ENCODE measurements at places on chromosomes 3 and 15.

DNA sequence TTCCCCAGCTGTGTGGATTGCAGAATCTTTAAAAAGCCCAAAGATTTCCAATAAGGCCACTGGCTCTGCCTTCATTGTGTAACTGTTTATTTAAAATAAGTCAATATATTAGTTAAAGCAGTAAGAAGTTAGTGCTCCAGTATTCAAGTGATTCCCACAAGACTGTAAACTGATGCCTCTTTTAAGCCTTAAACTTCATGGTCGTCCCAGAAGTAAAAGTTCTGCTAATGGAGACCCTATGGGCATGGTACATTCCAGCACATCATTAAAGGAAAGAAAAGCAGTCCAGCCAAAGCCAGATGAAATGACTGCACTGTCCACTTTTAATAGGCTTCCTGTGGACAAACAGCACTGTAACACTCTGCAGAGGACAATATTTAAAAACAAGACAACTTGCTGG, 512.6 kb downstream of the MECOM start:
- DNase-seq: no peak

DNA sequence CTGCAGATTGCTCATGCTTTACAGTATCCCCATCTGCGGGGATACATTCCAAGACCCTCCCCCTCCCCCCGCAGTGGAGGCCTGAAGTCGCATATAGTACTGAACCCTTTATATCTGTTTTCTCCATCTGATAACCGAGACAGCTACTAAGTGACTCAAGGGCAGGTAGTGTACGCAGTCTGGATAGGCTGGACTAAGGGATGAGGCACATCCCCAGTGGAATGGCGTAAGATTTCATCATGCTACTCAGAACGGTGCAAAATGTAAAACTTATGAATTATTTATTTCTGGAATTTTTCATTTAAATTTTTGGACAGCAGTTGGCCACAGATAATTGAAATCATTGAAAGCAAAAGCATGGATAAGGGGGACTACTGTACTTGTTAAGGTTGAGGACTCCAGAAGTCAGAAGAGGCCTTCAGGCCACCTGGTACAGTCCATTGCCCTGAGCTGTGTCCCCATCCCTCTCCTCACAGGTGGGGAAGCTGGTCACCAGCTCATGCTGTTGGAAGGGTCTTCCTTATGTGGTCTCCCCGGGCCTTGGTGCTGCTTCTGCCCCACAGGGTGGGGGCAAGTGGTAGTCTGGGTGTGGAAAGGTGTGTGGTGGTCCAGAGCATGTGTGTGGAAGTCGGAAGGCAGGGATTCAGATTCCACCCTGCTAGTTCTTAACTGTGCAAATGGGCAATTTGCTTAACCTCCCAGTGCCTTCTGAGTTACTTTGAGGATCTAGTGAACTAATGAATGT, 72.0 kb downstream of the HCN4 start:
- no peak for DNase-seq

GRCh38 chr3:152261329-152261728, 7.4 kb upstream of the MBNL1 start:
- no peak for DNase-seq

DNA sequence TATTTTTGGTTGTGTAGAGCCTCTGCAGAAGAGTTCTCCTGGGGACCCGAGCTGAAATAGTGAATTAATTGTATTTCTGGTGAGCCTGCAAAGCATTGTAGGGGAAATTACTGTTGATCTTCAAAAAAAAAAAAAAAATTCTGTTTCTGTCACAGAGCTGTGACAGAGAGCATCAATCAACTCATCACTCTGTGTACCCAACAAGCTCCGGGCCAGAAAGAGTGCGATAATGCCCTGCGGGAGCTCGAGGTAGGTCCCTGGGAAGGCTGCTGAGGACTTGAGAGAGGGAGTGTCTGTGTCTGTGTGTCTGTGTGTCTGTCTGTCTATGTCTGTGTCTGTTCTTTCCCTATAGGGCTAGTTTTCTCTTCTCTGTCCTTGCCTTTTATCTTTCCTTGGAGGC, 294.4 kb upstream of the TPM1 start:
- DNase-seq: no peak

- DNase-seq: no peak
Measured at GRCh38 chr3:123841476-123842238, 42.5 kb downstream of the MYLK start.

- DNase-seq: no peak
Measured at GRCh38 chr3:138673641-138674530, 65.3 kb downstream of the FAIM start.

Data from T follicular helper cell (primary cell).